ENCODE measurements at places on chromosomes 5 and 9.

DNA sequence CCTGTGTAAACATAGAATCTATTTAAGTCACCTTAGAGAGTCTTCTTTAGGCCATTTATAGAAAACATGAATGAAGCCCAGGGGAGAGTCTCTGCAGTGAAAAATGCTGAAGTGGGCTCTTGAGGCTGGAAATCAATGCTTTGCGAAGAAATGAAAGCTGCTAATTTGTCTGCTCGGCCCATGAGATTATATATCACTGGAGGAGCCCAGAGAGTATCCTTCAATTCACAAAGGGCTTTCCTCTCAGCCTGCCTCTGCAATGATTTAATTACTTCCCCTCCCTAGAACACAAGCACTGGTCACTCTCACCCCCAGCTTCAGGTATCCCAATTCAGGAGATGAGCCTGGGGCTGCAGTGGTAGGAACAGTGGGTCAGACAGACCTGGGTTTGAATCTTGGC lies 8.2 kb upstream of the DRD1 start:
- no peak for DNase-seq

DNA sequence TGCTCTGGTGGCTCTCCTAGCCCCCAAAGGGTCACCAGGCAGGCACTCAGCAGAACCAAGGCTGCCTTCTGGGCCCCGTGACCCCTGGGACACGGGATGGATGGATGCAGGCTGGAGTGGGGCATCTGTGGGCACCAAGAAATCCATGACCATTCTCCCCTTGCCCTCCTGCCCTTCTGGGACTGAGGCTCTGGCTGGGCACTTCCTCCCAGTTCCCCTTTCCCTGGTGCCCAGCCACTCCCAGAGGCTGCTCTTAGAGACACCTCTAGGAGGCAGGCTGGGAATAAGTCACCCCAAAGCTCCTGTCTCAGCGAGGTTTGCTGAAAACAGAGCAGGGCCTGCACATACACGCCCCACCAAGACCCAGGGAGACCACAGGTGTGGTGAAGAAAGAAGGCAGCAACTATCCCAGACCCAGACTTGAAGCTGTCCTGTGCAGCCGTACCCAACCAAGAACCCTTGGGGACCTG lies 943 bp downstream of the STING1 start:
- no peak for DNase-seq

DNA sequence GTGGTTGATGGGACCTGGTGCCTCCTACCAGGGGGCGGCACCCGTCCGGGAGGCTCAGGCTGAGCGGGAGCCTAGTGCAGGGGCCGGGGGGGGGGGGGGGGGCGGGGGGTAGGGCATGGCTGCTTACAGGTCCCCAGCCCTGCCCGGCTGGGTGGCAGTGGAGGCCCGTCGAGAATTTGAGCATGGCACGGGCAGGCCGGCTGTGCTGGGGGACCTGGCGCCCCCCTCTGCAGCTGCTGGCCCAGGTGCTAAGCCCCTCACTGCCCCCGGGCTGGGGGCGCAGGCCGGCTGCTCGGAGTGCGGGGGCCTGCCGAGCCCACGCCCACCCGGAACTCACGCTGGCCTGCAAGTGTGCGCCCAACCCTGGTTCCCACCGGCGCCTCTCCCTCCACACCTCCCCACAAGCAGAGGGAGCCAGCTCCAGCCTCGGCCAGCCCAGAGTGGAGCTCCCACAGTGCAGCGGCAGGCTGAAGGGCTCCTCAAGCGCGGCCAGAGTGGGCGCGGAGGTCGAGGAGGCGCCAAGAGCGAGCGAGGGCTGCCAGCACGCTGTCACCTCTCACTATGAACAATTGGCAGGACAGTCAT lies 77.7 kb downstream of the LMNB1 start:
- DNase-seq = no peak

GRCh38 chr5:140358738-140359310 lies 1.2 kb upstream of the SLC4A9 start:
- no peak for DNase-seq

DNA sequence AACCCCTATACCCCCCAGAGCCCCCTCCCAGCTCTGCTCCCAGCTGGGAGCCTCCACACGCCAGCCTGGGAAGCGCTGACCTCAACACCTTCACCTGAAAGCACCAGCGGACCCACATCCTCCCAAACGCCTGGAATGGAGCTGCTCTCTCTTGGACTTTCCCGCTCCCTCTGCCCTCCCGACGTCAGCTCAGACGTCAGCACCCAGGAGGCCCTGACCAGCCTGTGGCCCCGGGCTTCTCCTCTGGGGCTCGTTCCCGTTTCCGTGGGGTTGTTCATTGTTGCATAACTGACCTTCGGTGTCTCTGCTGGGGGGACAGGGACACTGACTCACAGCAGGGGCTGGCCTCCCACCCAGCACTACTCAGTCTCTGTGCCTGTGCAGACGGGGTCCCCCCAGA lies 35.0 kb upstream of the SLC6A3 start:
- no peak for DNase-seq

GRCh38 chr9:133538176-133538575 lies 3.7 kb downstream of the ADAMTSL2 start:
- DNase-seq = no peak

DNA sequence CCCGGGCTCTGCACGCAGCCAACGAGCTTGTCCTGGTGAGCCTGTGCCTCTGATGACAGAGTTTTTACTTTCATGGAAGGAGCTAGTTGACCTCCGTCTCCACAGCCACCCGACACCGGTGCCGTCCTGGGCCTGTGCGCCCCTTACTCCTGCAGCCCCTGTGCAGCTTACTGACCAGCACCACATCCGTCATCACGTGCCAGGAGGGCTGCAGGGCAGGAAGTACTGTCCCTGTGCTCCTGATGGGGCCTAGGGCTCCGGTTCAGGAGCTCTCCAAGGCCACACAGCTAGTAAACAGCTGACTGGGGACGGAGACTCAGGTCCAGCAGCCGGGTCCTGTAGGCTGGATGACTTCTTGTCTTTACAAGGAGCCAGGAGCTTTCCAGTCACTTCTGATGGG lies 10.2 kb downstream of the STKLD1 start:
- no peak for DNase-seq

DNA sequence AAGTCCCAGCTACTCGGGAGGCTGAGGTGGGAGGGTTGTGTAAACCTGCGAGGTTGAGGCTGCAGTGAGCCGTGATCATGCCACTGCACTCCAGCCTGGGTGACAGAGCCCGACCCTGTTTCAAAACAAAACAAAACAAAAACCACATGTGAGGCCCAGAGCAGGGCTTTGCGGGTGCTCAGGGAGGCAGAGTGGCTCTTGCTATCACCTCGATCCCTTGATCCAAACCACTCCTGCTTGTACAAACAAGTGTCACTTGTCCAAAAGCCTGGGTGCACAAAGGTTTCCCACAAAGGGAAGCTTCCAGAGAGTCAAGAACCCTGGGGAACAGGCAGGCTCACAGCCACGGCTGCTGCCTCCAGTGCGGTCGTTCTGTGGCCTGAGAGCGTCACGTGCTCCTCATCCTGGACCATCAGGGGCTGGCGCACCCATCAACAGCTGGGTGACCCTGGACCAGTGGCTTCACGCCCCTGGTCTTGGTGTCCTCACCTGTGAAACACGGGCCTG lies 162.7 kb downstream of the C9orf50 start:
- DNase-seq = no peak

- DNase-seq = no peak
Measured at GRCh38 chr9:116230051-116230632, 76.6 kb downstream of the PAPPA start.

- DNase-seq = no peak
Measured at GRCh38 chr9:70085241-70085640, 41.6 kb downstream of the MAMDC2 start.

- DNase-seq = no peak
Measured at GRCh38 chr5:392431-392988, 50.5 kb upstream of the EXOC3 start.
